ENCODE measurements at places on chromosomes 6 and 20.

- no peaks in the 10 kb centered on the region for H3K36me3 ChIP-seq
- H3K4me3 ChIP-seq: no peak overlapping the region
- H3K4me1 ChIP-seq: no peaks in the 10 kb centered on the region
- no peak for DNase-seq
Measured at GRCh38 chr6:167462514-167463312, 137.8 kb downstream of the TTLL2 start.

GRCh38 chr20:54023406-54023805, 47.0 kb downstream of the BCAS1 start:
- no peak for DNase-seq
- H3K4me1 ChIP-seq: no peaks in the 10 kb centered on the region
- H3K36me3 ChIP-seq: no peaks in the 10 kb centered on the region
- H3K27me3 ChIP-seq: peaks cover 9% of the 10 kb centered on the region

GRCh38 chr6:163415620-163416556, 1.4 kb downstream of the QKI start:
- H3K27me3 ChIP-seq: no peaks in the 10 kb centered on the region
- no peaks in the 10 kb centered on the region for H3K36me3 ChIP-seq
- H3K4me3 ChIP-seq: peak overlapping the region; percentile 87

DNA sequence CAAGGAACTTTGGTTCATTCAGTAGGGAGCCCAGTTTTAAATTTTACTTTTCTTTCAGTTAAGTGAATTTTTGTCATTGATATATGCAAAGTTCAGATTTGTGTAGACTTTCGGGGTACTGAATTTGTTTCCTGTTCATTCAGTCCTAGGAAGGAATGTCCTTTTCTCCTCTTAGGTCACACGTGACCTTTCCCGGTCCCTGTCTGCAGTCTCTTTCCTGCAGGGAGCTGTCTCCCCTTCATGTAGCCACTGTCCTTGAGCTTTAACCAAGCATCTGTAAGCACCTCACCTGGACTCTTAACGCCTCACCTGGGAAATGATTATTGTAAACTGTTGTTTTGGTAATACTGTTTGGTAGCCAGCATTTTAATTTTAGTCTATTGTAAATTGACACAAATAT, 190.7 kb downstream of the ARID1B start:
- H3K4me1 ChIP-seq: no peaks in the 10 kb centered on the region
- no peaks in the 10 kb centered on the region for H3K27me3 ChIP-seq
- DNase-seq: no peak
- no peaks in the 10 kb centered on the region for H3K36me3 ChIP-seq

DNA sequence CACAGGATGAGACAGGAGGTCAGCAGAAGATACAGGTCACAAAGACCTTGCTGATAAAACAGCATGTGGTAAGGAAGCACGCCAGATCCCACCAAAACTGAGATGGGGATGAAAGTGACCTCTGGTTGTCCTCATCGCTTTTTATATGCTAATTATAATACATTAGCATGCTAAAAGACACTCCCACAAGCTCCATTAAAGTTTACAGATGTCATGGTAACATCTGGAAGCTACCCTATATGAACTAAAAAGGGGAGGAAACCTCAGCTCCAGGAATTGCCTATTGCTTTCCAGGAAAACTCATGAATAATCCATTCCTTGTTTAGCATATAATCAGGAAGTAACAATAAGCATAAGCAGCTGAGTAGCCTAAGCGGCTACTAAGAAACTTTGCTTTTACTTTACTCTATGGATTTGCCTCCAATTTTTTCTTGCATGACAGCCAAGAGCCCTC, 8.4 kb upstream of the RIN2 start:
- H3K36me3 ChIP-seq: no peaks in the 10 kb centered on the region
- no peak overlapping the region for H3K27ac ChIP-seq
- no peaks in the 10 kb centered on the region for H3K27me3 ChIP-seq
- H3K4me3 ChIP-seq: no peak overlapping the region

GRCh38 chr6:159152782-159153181, 16.4 kb upstream of the FNDC1 start:
- no peak overlapping the region for H3K4me3 ChIP-seq
- H3K27me3 ChIP-seq: peaks cover 22% of the 10 kb centered on the region
- DNase-seq: no peak
- H3K27ac ChIP-seq: no peak overlapping the region

- H3K4me1 ChIP-seq: no peaks in the 10 kb centered on the region
- H3K4me3 ChIP-seq: no peak overlapping the region
- DNase-seq: no peak
- no peak overlapping the region for H3K27ac ChIP-seq
- H3K36me3 ChIP-seq: no peaks in the 10 kb centered on the region
Measured at GRCh38 chr20:54112221-54112884, 42.0 kb upstream of the BCAS1 start.

DNA sequence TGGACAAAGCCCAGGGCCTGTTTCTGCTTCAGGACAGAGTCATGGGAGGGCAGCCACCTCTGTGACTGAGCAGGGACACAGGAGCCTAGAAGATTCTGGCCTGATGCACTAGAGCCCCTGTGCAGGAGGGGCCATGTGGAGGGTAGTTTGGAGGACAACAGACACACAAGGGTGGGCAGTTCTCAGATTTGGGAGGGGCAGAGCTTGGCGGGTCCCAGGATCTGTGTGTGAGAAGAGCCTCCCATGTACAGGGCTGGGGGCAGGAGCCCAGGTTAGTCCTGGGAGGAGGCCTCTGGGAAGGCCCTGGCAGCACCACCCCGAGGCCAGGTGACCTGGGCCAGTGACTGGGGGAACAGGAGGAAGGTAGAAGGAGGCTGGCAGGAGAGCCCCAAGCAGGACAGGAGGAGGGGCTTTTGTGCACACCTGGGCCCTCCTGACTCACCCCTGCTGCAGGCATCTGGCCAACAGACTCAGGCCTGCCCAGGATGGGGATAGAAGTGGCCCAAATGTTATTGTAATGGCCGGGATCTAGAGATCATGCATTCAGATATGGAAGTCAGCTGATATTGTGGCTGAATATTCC, 1.4 kb upstream of the ULBP3 start:
- peaks cover 5% of the 10 kb centered on the region for H3K4me1 ChIP-seq
- no peak for DNase-seq
- H3K27ac ChIP-seq: no peak overlapping the region
- H3K4me3 ChIP-seq: no peak overlapping the region
- peaks cover 17% of the 10 kb centered on the region for H3K27me3 ChIP-seq
- no peaks in the 10 kb centered on the region for H3K36me3 ChIP-seq

- H3K27me3 ChIP-seq: no peaks in the 10 kb centered on the region
- H3K4me3 ChIP-seq: no peak overlapping the region
- H3K27ac ChIP-seq: no peak overlapping the region
- DNase-seq: no peak
- H3K4me1 ChIP-seq: no peaks in the 10 kb centered on the region
Measured at GRCh38 chr6:56862415-56863175, 92.3 kb upstream of the BEND6 start.

DNA sequence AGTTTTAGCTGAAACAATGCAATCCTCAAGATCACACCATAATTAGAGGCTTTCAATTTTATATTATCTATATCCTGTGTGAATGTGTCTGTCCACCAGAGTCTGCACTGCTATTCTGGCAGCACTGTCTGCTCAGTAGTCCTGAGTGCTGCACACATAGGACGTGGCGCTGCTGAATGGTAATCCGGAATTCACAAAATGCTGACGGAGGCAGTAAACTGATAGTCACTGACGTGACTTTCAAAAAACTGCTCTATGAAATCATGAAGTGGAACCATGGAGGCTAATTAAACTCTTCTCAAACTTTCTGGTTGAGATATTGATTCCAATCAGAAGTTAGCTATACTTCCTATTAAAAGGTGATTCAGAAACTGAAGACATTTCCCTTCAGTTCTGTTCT, 190.8 kb upstream of the NOX3 start:
- DNase-seq: no peak
- H3K4me1 ChIP-seq: no peaks in the 10 kb centered on the region
- H3K27me3 ChIP-seq: no peaks in the 10 kb centered on the region
- H3K36me3 ChIP-seq: no peaks in the 10 kb centered on the region
- H3K4me3 ChIP-seq: no peak overlapping the region

GRCh38 chr20:50730765-50731054, 670 bp upstream of the PARD6B start:
- H3K4me3 ChIP-seq: peak overlapping the region; percentile 89
- DNase-seq: no peak
- peaks cover 13% of the 10 kb centered on the region for H3K36me3 ChIP-seq
- H3K27me3 ChIP-seq: no peaks in the 10 kb centered on the region
